ENCODE measurements at places on chromosomes 16 and 17.

DNA sequence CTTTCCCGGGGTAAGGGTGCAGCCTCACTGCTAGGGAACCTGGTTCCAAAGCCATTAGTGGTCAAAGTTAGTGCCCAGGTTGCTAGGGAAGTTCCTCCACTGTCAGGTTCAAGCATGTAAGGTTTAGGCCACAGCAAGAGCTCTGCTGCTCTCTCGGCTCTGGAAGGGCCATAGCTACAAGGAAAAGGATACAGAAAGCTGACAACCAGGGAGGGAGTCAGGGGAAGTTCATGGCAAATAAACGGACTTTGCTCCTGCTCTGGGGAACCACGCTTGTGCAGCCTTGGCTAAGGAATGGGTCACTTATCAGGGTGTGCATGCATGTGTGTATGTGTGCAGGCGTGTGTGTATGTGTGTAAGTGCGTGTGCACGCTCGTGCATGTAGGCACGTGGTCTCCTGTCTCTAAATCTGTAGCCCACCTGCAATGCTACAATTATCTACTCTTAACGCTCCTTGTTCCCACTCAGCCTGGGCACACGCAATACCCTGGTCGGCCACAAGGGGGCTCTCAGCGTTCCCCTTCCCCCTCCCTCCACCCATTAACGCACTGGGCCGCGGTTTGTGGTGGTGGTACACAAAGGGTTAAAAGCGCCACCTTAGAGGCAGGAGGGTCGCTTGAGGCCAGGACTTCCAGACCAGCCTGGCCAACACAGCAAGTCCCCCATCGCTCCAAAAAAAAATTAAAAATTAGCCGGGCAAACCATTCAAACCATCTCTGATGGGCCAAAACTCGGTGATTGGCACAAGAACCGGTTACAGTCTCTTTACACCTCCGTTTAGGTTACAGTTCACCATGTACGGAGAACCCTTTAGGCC is 48.4 kb upstream of the KDM8 start:
- peak; percentile 41 for DNase-seq

DNA sequence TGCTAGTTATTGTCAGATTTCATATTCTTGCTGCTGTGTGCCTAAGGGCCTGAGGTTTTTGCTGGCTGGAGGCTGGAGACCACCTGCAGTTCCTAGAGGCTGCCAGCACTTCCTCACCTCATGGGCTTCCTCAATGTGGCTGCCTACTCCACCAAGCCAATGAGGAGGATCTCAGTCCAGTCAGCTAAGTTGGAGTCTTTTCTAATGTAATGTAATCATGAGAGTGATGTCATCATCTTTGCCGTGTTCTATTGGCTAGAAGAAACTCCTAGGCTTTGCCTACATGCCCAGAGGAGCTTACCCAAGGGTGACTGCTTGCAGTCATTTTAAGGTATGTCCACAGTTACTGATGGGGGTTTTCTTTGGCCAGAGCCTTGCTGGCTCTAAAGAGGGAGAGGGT is 53.0 kb downstream of the SOCS3 start:
- DNase-seq: no peak

DNA sequence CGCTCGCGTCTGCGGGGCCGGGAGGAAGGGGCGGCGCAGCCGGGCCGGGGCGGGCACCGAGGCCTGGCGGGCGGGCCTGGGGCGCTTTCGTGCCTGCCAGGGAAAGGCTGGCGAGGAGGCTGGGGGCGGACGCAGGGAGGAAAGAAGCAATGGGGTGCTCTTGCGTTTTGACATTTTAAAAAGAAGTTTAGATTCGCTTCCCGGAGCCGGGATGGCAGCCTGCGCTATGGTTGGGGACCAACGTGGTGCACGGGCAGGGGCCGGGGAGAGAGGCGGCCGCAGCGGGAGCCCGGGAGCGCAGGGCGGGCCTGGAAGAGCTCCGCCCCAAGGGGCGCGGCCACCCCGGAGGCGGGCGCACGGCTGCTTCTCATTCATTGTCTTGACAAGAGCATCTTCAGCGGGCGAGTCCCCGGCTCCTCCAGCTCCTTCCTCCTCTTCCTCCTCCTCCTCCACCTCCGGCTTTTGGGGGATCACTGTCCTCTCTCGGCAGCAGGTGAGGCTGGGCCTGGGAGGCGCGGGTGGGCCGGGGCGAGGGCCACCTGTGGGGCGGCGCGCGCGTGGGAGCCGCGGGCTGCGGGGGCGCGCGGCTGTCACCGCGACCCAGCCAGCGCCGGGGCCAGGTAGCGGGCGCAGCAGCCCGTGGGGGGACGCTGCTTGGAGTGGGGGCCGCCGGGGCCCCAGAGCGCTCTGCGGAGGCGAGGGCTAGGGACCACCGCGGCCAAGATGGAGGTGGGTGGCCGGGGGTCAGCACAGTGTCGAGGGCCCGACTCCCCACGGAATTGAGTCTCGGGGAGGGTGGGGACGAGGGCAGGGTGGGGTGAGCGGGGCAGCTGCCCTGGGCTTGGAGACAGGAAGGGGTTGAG is at the start of gene CORO1A:
CORO1A (plus strand) TSS at position 370 of the 863 bp plus-strand sequence. CDS start 1,608 bp downstream, outside the sequence.
- peak; percentile 71 for DNase-seq

- DNase-seq: no peak
Measured at GRCh38 chr17:32689348-32689747, 187.6 kb downstream of the MYO1D start.

DNA sequence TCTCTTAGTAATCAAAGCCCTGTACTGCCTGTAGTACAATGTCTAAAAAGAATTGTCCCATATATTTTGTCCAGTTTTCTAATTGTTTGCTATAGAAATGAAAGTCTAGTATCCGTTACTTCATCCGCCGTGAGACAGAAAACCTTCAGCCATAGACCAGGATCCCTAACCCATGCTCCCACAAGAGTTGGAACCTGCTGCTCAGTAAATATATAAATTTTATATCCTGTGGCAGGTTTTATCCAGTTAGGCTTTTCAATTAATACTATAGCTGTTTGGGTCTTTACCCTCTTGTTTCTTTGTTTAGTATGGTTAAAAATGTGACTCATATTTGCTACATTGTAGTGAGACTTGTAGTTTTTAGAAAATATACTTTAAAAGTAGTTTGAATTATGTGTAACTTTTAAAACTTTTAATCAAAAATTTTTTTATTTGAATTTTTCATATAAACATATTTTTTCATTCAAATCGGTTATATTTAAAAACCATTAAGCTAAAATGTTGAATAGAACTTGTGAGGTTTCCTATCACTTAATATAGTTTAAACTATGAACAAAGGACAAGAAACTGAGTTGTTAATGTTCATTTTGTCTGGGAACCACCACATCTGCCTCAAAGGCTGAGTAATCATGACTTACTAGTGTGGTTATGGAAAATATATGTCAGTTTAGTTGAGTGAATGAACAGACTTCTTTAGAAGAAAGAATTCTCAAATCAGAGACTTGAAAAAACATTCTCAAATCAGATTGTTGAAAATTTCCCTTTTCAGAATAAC is 54.8 kb downstream of the VMP1 start:
- DNase-seq: peak; percentile 59

GRCh38 chr17:15777717-15778116 is 45.6 kb downstream of the TBC1D26 start:
- no peak for DNase-seq

DNA sequence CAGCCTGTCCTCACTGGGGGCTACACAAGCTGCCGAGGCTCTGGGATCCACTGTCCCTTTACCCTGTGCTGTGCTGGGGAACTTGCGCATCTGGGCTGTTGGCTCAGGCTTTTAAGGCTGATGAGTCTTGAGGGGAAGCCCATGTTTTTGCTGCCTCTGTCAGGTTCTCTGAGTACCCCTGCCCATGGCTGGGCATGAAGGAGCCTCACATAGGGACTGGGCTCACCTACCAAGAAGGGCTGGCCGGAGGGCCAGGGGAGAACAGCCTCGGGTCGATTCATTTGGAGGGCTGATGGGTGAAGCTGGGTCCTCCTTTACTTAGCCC is 14.6 kb downstream of the FMNL1 start:
- DNase-seq: no peak

DNA sequence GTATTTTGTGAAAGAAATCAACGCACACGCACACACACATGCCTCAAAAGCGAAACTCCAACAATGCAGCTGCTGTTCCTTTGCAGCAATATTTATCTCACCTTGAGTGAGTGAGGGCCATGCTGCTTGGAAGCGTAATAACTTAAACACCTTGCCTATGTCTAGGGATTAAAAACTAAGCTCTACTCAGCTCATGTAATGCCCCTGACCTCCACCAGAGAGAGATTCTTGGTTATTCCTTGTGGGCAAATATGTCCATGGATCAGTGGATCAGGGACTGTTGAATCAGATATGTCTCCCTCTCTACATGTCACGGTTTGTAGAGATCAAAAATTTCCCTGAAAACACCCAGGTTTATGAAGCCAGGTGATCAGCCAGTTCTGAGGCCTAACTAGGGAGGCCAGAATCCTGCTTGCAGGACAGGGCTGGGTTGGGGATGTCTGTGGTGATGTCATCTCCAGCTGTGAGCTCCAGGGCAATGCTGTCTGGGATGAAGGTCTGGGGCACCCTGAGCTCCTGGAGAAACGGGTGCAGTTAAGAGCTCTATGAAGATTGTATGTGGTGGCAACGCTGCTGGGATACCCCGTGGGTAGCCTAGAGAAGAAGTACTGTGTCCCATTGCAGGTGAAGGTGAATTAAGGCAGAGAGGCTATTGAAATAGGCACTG is 149.4 kb downstream of the KCNJ12 start:
- no peak for DNase-seq

DNA sequence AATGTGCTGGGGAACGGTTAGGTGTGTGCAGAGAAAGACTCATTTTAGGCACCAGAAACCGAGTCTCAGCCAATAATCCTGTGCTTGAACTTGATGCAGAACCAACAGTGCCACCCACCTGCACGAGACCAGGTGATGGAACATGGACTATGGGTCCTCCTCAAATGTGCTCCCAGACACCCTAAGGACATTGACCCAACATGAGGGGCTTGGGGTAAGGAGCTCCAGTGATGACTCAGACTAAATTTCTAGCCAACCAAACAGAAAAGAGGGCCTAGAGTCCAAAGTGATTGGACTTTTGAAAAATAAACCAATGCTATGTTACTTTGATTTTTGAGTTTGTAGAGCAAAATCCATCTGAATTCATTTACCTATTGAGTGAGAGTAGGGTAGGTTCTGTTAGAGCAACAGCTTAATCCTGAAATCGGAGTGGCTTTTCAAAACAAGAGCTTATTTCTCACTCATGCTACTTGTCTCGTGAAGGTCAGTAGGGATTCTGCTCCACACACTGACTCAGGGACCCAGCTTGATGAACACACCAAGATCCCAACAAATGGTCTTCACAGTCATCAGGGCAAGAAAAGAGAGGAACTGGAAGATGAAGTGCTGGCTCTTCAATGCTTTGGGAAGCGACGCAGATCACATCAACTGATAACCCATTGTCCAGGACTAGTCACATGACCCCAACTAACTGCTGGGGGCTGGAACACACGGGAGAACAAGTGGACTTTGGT is 21.8 kb downstream of the FAM20A start:
- DNase-seq: no peak

- no peak for DNase-seq
Measured at GRCh38 chr17:27424941-27425340, 31.3 kb upstream of the KSR1 start.

DNA sequence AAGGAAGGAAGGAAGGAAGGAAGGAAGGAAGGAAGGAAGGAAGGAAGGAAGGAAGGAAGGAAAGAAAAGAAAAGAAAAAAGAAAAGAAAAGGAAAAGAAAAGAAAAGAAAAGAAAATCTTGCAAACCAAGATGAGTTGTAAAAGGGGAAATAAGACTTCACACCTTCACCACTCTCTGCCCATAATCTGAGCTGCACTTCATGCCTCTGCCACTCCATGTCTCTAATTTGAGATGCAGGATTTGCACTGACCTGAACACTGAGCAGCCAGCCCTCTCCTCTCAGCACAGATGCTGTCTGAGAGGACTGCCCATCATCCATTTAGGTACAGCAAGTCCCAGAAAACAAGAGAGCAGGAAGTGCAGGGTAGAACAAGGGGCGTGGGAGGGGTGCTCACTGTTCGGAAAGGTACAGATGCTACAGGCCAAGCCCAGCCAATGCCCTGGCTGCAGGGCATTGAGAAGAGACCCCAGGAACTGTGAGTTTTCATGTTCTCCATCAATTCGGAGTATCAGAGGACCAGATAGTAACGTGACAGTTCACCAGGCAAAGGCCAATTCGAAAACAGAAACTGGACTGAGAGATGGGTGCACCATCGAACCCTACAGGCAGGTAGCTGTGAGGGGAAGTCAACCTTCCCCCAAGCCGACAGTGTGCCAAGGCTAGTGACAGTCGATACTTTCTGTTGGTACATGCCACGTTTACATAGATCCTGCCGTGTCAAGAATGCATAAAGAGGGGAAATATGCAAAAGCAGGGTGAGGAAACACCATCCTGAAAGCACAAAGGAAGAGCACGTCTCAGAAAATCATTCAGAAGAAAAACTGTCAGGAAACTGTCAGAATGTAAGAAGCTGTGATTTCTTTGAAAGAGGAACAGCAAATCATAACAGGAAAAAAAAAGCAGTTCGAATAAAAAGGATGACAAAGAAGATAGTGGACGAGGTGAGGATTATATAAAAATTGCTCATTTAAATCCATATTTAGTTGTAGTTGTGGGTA is 142.0 kb upstream of the RCVRN start:
- no peak for DNase-seq

DNA sequence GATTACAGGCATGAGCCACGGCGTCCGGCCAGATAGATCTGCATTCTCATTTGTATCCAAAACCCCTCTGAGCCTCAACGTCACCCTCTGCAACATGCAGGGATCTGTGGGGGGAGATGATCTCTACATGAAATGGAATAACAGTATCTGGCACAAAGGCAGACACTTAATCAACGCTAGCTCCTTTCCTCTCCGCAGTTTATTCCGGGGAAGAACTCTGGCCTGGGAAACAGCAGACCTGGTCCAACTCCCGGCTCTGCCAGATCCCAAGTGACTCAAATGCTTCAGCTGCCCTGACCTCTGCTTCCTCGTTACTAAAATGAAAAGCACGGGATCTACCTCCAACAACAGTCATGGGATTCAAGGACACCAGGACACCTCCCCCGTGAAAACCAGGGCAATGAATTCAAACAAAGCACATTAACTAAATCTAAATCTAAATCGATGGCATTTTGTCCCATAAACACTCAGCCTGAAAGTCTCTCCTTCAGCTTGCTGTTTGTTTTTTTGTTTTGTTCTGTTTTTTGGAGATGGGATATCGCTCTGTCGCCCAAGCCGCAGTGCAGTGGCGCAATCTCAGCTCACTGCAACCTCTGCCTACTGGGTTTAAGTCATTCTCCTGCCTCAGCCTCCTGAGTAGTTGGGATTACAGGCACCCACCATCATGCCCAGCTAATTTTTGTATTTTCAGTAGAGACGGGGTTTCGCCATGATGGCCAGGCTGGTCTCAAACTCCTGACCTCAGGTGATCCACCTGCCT is 78.2 kb downstream of the NXN start:
- DNase-seq: peak; percentile 35

DNA sequence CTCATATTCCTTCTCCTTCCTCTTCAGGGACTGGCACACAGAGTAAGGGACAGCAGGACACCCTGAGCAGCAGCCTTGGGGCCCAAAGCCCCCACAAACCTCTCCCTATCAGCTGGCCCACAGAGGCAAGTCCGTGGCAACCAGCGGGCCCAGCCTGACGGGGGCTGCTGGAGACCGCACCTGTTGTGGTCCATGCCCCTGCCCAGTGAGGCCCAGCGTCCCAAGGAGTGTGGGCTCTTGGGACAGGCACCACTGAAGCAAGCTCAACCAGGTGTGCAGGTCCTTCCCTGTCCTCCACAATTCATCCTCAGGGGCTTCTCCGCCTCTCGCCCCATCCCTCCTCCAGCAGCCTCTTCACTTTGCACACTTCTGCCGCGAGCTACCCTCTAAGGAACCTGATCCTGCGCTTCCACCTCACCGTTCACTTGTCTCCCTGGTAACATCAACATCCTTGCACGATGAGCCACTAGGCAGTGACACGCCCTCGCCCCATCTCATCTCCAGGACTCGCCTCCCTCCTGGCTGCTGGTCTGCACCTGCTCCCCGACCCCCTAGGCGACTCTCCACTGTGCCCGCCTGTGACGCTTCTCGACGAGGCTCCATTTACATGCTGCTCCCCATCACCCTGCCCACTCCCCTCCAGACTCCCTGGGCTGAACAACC is 12.7 kb downstream of the MNT start:
- no peak for DNase-seq
